Putamen (tissue), 1 donor: ENCODE measurements at places on chromosomes 16 and 17.
A peak's percentile ranks its signal among the peaks of the same experiment; 100 is the strongest.

GRCh38 chr17:33892717-33893591, 362.1 kb upstream of the CCL2 start:
- DNase-seq = no peak

GRCh38 chr17:48456589-48456988, 26.6 kb upstream of the SKAP1 start:
- DNase-seq = no peak

DNA sequence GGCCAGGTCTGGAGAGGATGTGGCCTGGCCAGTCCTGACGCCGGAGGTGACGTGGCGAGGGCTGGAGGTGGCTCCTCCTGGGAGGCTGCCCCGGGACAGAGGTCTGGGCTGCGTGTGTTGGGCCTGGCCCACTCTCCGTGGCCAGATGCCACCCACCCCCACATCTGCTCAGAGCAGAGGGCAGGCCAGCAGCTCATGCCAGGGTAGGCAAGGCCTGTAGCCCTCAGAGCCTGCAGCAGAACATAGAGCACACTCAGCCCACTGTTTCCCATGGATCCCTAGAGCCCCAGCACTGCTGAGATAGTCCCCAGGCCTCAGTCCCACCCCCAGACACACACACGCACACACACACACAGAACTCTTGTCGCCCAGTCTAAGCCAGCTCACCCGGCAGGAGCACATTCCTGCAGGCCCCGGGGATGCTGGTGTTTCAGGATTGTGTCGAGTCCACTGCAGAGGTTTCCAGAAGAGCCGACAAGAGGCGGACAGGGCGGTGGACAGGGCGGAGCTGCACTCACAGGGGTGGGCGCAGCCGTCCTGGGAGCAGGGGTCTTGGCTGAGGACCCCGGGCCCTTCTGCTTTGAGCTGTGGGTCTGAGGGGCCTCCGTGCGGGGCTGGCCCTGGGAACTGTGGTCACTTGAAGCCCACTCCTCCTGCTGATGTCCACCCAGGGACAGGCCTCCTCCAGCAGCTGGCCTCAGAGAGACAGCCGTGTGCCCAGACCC, 33.4 kb downstream of the SOX8 start:
- DNase-seq = no peak

- DNase-seq = no peak
Measured at GRCh38 chr16:8776129-8776584, 21.3 kb downstream of the TMEM186 start.

DNA sequence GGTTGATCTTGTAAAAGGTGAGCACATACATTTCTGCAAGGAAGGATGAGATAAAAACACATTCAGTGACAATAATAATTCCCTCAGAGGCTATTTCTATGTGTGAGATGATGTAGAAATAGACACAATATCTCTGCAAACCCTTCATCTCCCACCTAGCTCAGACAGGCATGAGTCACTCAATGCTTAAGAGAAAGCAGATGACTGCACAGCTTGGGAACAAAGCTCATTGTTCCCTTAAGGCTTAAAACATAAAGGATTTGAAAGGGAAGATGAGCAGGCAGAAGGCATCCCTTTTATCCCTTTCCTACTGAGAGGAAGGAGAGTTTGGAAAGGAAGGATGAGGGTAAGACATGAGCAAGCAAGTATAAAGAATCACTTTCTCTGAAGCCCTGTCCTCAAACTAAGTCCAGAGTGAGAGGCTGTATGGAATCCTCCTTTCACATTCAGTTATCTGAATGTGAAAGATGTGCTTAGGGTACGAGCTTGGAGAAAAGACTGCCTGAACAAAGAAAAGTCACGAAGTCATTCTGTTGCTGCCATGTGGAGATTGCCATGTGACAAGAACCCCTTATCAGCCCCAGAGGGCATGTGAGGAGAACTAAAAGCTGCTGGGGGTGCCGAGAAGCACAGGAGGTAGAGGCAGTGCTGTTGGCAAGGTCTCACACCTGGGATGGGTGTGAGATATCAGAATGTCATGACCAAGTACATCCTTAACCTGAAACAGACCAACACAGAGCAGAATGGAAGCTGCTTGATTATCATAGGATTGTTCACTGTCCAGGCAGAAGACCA, 58.2 kb downstream of the CNTNAP4 start:
- DNase-seq = peak; percentile 19

- DNase-seq = no peak
Measured at GRCh38 chr17:43616852-43617251, 44.9 kb downstream of the MEOX1 start.

DNA sequence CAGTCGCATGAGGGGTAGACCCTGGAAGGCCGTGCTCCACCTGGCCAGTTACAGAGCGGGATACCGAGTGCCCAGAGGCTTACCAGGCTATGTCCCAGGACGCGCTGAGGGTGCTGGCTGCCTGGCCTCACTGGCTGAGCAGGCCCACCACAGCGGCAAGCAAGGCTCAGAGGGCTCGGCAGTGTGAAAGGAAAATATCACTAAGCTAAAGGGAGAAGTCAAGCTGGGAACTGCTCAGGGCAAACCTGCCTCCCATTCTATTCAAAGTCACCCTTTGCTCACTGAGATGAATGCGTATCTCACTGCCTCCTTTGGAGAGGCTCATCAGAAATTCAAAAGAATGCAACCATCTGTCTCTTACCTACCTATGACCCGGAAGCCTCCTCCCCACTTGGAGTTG, 37.4 kb downstream of the CCDC57 start:
- DNase-seq = no peak

GRCh38 chr17:2266865-2267228, 36.7 kb downstream of the SMG6 start:
- no peak for DNase-seq

DNA sequence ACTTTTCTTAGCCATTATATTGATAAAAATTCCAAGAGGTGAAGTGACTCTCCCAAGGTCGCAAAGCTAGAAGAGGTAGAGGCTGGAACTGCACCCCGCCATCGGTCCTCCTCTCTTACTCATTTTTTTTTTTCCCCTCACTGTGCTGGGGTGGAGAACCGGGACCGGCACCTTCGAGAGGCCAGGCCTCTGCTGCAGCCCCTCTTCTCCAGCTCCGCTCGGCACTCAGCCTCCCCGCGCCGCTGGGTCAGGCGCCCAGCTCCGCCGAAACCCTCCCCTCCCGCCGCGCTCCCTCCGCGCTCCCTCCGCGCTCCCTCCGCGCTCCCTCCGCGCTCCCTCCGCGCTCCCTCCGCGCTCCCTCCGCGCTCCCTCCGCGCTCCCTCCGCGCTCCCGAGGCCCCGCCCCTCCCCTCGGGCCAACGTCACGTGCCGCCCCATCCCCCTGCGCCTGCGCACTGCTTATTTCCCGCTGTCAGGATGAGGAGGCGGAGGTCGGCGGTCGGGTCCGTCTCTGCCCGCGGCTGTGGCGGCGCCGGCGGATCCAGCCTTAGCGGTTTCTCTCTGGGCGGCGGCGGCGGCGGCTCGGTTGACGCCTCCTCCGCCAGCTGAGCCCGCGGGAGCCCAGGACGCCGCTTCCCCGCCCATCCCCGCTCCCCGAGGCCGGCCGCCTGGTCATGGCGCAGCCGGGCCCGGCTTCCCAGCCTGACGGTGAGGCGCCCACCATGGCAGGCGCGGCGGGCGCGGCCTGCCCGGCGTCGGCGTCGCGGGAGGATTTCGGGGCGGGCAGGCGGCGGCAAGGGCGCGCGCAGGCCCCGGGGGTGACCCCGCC, at the start of gene RABEP1:
RABEP1 (plus strand) TSS at position 471 of the 828 bp plus-strand sequence; CDS start at position 674, 203 bp downstream.
- DNase-seq = peak; percentile 85

DNA sequence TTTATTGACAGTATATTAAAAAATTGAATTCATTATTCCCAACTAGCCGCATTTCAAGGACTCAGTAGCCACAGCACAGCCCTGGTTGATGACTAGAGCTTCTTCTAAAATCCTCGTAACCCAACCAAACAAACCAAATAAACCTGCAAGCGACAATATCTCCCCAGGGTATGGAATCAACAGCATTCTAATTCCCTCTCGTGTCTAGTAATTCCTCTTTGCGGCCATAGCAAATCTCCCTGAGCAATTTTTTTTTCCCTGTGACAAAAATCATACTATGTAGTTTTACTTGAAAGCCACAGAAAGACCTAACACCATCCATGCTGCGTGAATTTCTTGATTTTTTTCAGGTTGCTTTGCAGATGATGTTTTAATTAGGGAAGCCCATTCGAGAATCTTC, 143.4 kb upstream of the MYOCD start:
- DNase-seq = no peak

GRCh38 chr16:27319257-27319965, 5.6 kb downstream of the IL4R start:
- no peak for DNase-seq

- DNase-seq = no peak
Measured at GRCh38 chr16:22670551-22671041, 143.4 kb upstream of the HS3ST2 start.

GRCh38 chr16:66511602-66512271, 38.2 kb downstream of the TK2 start:
- DNase-seq = no peak

DNA sequence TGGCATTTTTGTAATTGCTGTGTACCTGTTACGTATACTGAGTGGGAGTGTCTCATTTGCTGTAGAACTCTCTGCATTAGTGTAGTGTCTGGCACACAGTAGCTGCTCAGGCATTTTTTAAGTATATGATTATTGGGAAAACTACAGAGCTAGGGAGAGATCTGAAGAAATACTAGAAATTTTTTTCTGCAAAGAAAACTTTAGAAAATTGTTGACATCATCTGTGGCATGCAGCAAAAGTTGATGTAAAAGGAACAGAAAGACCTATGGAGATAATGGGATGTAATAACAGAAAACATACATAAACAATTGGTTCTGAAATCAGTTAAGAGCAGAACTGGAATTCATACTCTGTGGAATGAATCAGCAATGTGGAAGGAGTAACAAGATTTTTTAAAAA, 11.6 kb downstream of the CLTC start:
- no peak for DNase-seq
